ENCODE measurements at places on chromosomes 11 and 22.

DNA sequence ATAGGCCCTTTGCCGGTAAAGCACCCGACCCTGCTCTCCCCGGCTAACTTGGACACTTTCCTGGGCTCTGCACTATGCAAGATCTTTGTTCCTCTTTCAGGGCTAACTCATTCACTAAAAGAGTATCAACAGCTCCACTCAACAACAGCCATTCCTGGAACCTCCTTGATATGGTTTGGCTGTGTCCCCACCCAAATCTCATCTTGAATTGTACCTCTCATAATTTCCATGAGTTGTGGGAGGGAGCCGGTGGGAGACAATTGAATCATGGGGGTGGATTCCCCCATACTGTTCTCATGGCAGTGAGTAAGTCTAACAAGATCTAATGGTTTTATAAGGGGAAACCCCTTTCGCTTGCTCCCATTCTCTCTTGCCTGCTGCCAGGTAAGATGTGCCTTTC is 330.0 kb downstream of the TENM4 start:
- H3K4me3 ChIP-seq, result no peak overlapping the region
- no peaks in the 10 kb centered on the region for H3K4me1 ChIP-seq
- H3K27ac ChIP-seq, result no peak overlapping the region
- no peaks in the 10 kb centered on the region for H3K27me3 ChIP-seq

- DNase-seq, result no peak
- H3K4me3 ChIP-seq, result no peak overlapping the region
- H3K4me1 ChIP-seq, result peaks cover 16% of the 10 kb centered on the region
- H3K27me3 ChIP-seq, result no peaks in the 10 kb centered on the region
- H3K27ac ChIP-seq, result no peak overlapping the region
Measured at GRCh38 chr22:50009765-50010675, 2.5 kb downstream of the IL17REL start.

- no peaks in the 10 kb centered on the region for H3K4me1 ChIP-seq
- no peak overlapping the region for H3K4me3 ChIP-seq
- DNase-seq, result no peak
- no peaks in the 10 kb centered on the region for H3K36me3 ChIP-seq
- no peak overlapping the region for H3K27ac ChIP-seq
Measured at GRCh38 chr11:106621484-106621883, 396.8 kb downstream of the GUCY1A2 start.

- no peak overlapping the region for H3K27ac ChIP-seq
- H3K4me1 ChIP-seq, result no peaks in the 10 kb centered on the region
- no peaks in the 10 kb centered on the region for H3K36me3 ChIP-seq
- H3K27me3 ChIP-seq, result no peaks in the 10 kb centered on the region
Measured at GRCh38 chr11:60124802-60125432, 36.5 kb downstream of the MS4A2 start.

DNA sequence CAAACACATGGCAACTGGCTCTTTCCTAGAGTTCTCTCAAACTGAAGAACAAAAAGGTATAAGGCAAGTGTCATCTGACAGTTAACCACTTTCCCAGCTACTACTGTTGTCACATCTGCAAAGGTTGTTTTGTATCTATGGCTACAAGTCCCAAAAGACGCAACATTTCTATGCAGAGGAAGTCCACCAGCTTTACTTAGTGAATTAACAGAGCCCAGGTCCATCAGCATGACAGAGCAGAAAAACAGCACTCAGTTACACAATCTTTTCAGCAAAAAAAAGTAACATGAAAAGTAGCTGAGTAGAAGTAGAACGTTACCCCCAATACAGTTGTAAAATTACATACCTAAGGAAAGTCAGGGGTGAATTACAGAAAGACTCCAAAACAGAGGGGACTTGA is 12.1 kb downstream of the CPSF7 start:
- peaks cover 24% of the 10 kb centered on the region for H3K36me3 ChIP-seq
- no peak for DNase-seq
- H3K4me3 ChIP-seq, result no peak overlapping the region
- H3K27ac ChIP-seq, result peak overlapping the region; percentile 11
- no peaks in the 10 kb centered on the region for H3K27me3 ChIP-seq
- H3K4me1 ChIP-seq, result peaks cover 5% of the 10 kb centered on the region

DNA sequence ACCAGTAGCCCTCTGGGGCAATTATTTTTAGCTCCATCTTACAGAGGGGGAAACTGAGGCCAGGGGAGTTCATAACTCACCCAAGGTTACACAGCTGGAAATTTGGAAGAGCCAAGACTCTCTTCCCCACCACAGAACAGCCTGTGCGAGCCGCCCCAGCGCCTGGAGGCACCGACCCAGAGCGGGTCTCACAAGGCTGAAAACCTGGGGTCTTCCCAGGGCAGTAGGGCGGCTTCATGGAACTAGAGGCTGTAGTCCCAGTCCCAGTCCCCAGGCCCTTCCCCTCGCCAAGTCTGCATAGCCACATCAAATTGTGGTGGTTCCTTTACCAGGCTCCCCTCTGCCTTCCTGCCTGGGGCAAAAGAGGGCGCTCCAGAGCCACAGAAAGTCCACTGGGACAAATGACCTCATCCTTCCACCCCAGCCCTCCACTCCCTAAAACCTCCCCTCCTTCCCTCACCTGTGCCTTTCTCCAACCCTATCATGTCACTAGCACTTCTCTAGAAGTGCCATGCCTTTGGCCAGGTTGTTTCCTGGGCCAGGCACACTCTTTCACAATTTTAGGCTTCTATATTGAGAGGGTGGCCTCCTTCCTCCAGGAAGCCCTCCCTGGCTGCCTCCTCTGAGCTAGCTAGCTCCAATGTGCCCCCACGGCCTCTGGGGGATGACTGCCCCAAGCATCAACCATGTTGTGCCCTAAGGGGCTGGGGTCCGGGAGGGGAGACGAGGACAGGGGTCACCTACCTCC is 15.2 kb upstream of the CDC42EP1 start:
- no peaks in the 10 kb centered on the region for H3K27me3 ChIP-seq
- H3K27ac ChIP-seq, result no peak overlapping the region
- H3K4me3 ChIP-seq, result no peak overlapping the region
- DNase-seq, result no peak

GRCh38 chr11:76469141-76469540 is 24.3 kb downstream of the EMSY start:
- H3K36me3 ChIP-seq, result peaks cover 5% of the 10 kb centered on the region
- no peak for DNase-seq
- no peak overlapping the region for H3K4me3 ChIP-seq
- H3K27ac ChIP-seq, result no peak overlapping the region
- H3K27me3 ChIP-seq, result no peaks in the 10 kb centered on the region
- H3K4me1 ChIP-seq, result no peaks in the 10 kb centered on the region

- H3K36me3 ChIP-seq, result no peaks in the 10 kb centered on the region
- no peak overlapping the region for H3K4me3 ChIP-seq
- no peak for DNase-seq
- no peaks in the 10 kb centered on the region for H3K27me3 ChIP-seq
Measured at GRCh38 chr22:35687461-35687860, 30.2 kb upstream of the APOL5 start.

DNA sequence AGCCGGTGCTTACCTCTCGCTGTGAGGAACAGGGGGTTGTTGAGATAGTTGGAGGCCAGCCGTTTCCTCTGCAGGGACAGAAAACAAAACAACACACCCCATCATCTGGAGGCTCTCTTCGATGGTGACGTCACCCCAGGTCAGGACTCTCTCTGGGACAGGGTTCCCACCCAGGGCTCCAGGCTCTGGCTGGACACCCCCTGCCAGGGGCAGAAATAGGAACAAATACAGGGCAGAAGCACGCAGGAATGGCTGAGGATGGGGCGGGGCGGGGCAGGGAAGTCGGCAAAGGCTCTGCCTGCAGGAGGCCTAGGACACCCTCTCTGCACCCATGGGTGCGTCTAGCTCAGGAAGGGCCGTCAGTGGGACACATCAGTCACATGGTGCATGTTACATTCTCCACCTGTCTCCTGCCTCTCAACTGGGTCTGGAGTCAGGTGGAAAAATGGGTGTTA is 118.5 kb downstream of the PHF21B start:
- no peaks in the 10 kb centered on the region for H3K27me3 ChIP-seq
- H3K4me1 ChIP-seq, result no peaks in the 10 kb centered on the region
- H3K27ac ChIP-seq, result no peak overlapping the region
- H3K4me3 ChIP-seq, result no peak overlapping the region
- DNase-seq, result no peak

GRCh38 chr11:65997286-65997685 is 4.7 kb downstream of the EIF1AD start:
- H3K4me3 ChIP-seq, result no peak overlapping the region
- DNase-seq, result no peak
- peaks cover 49% of the 10 kb centered on the region for H3K36me3 ChIP-seq

DNA sequence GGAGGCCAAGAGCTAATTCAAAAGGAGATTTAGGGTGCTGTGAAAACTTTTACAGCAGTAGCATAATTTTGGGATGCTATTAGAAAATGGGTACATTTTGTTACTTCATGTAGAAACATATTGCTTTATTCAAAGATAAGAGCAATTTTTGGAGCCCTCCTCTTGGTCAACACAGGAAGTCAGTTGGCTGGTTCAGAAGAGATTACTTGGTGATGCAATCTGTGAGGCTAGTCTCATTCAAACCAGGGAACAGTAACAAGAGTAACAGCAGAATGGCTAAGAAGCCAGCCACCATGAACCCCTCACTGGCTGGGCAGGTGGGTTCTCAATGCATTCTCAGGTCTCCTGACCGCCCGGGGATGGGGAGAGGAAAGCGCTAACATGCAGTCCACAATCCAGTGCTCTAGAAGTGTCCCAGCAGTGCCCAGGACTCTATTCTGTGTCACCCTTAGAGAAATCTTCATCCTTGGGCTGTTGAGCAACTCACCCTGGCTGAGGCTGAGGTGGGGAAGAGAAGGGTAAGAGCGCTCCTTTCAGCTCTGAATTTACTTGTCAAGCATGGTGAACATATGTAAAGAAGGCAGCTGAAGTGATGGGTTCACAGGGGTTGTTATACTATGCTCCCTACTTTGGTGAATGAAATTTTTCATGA is 262.2 kb upstream of the UBASH3B start:
- H3K27ac ChIP-seq, result no peak overlapping the region
- no peaks in the 10 kb centered on the region for H3K27me3 ChIP-seq
- no peaks in the 10 kb centered on the region for H3K36me3 ChIP-seq
- H3K4me3 ChIP-seq, result no peak overlapping the region
- no peak for DNase-seq

DNA sequence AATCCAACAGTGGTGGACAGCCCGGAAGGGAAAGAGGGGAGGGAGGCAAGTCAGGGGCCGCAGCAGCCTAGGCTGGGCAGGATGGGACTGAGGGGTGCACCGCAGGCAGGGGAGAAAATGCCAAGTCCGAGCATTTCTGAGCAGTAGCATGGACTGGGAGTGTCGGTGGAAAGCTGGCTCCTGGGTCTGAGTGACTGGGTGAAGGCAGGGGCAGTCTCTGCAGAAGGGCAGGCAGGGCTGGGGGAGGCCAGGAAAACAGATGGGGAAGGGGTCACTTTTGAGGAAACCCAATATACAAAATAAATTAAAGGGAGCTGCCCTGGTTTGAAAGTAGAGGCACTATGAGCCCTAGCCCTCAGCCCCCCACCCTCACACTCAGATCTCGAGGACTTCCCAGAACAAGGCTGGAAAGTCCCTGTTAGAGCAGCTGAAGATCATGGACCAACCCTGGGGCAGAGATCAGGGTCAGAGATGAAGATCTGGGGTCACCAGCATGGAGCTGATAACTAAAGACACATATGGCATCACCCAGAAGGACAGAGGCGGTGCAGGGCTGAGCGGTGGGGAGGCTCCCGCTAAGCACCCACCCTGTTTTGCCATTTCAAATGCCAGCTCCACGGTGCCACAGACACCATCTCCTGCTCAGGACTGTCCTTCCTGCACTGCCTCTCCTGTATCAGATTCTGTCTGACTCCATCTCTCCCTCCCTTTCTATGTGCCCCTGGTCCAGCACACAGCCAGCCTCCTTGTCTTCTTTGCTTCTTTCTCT is 32.4 kb upstream of the ETS1 start:
- peak overlapping the region; percentile 18 for H3K27ac ChIP-seq
- no peak for DNase-seq
- no peaks in the 10 kb centered on the region for H3K36me3 ChIP-seq
- H3K27me3 ChIP-seq, result no peaks in the 10 kb centered on the region
- H3K4me1 ChIP-seq, result peaks cover 6% of the 10 kb centered on the region

DNA sequence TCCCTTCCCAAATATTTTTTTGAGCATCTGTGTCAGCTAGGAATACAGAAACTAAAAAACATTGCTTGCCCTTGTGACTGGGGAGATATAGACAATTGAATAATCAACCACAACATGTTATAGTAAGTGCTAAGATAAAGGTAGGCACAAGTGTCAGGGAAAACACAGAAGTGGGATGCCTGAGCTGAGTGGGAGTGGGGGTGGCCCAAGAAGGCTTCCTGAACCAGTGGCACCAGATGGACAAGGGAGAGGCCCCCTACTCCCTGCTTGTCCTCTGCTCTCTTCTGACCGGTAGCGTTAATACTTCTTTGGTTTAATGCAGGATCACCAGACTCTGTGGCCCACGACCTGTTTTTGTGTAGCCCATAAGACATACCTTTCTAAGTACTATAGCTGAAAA is 48.8 kb downstream of the PACS1 start:
- peak overlapping the region; percentile 32 for H3K27ac ChIP-seq
- H3K27me3 ChIP-seq, result no peaks in the 10 kb centered on the region
- H3K36me3 ChIP-seq, result no peaks in the 10 kb centered on the region
- no peak overlapping the region for H3K4me3 ChIP-seq
